ENCODE measurements at places on chromosomes 4 and X.

GRCh38 chr4:17613761-17614415 is 553 bp upstream of the MED28 start:
- no peak for DNase-seq

GRCh38 chrX:117959045-117959444 is 157.6 kb downstream of the KLHL13 start:
- no peak for DNase-seq

DNA sequence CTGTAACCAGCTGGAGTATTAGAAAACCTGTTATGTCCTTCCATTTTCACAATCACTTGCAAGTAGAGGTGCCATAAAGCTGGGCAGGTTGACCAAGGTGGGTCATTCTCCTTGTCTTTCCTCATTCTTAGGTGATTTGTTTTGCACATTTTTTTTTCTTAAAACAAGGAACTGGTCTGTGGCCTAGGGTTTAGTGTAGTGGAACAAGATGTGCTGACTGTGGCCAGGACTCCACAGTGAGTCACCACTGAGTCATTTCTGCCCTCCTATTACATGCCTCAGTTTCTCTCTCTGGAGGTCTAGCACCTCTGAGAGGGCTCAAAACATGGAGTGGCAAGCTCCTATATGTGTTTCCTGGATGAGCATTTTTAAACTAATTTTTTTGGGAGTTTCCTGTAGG is 355.9 kb downstream of the GPM6A start:
- DNase-seq = no peak

GRCh38 chr4:152115118-152115517 is 354.3 kb upstream of the GATB start:
- no peak for DNase-seq

DNA sequence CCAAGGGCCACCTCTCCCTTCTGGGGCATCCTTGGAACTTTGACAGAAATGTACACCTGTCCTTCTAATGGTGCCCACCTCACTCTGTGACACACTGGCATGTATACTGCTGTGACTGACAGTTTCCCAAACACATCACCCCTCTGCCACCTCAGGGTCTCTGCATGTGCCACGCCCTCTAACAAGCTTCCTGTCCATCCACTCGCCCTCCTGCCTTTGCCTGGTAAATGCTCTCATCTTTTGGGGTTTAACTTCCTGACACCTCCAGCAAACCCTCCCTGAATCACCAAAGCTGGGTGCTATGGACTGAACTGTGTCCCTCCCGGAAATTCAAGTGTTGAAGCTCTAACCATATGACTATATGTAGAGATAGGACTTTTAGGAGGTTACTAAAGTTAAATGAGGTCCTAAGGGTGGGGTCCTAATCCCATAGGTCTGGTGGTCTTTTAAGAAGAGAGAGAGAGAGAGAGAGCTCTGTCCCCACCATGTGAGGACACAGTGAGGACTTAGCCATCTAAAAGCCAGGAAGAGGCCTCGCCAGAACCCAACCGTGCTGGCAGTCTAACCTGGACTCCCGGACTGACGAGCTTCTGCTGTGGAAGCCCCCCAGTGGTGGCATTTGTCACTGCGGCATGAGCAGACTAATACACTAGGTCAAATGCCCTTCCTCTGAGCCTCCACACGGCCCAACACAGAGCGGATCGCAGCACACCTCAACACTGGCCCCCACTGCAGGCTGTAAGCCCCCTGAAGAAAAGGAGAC is 95.6 kb downstream of the AFAP1 start:
- peak; percentile 36 for DNase-seq

DNA sequence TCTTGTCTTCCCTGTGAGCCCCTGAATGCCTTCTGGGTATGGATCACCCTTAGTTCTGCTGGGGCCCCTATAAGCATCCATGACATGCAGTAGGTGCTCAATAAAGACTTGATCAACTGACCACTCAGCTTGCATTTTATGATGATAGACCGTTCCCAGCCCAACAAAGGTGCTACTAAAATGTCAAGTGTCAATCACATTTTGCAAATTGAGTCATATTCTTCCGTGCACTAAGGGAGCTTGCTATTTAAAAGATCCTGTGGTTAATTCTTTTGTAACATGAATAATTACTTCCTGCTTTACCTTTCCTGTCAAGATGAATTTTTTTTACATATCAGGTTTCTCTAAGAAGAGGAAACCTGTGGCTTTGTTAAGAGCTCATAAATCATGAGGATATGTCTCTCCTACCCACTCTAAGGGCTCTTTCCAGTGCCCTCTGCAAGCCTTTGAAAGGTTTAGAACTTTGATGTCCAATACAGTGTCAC is 47.6 kb downstream of the SH3KBP1 start:
- no peak for DNase-seq

GRCh38 chr4:176782794-176783193 is 9.9 kb downstream of the VEGFC start:
- DNase-seq = no peak

- no peak for DNase-seq
Observed at GRCh38 chrX:125089761-125090445, 229.8 kb upstream of the TEX13C start.

GRCh38 chr4:83568062-83568461 is 32.2 kb downstream of the GPAT3 start:
- DNase-seq = no peak

DNA sequence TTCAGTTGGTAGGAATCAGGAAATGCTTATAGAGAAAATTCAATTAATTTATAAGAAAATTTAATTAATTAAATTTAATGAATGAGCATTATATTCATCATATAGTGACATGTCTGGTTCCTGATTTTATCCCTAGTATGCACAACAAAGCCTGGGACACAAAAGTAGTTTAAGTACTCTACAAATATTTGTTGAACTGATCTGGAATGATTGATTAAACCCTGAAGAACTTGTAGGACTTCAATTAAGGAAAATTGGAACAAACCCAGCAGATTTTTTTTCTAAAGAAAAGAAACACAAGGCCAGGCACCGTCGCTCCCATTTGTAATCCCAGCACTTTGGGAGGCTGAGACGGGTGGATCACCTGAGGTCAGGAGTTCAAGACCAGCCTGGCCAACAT is 4.5 kb upstream of the APELA start:
- no peak for DNase-seq

DNA sequence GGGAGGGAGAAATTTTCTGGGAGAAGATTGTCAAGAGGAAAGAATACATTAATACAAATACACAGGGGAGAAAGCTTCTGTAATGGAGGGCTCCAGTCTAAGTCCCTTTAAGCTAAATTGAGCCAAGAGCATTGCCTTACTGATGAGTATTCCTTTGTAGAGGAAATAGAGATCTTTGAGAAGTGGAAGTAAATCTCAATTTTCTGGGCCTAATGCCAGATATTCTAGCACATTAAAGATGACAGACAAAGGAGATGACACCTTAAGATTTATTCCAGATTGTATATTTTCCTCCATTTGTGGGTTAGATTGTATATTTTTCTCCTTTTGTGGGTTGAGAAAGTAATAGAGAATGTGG is 28.5 kb upstream of the SMAD1 start:
- no peak for DNase-seq

GRCh38 chr4:76179398-76180318 is 31.5 kb upstream of the NUP54 start:
- DNase-seq = peak; percentile 51

DNA sequence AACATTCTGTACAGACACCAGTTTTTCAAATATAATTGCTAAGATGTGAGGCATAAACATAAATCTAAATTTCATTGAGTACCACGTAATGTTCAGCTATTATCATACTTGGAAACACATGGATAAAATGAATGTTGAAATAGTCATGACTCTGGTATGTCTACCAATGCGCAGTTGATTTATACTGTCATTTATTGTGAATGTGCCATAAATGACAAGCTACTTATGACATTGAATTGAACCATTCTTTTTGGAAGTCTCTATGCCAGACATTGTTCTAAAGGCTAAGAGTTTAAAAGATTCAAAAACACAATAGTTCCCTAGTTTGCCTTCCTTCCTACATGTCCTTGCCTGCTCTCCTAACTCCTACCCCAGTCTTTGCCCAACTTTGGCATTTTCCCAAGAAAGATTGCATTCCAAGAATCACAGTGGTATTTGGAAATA is 96.6 kb upstream of the DMD start:
- no peak for DNase-seq

DNA sequence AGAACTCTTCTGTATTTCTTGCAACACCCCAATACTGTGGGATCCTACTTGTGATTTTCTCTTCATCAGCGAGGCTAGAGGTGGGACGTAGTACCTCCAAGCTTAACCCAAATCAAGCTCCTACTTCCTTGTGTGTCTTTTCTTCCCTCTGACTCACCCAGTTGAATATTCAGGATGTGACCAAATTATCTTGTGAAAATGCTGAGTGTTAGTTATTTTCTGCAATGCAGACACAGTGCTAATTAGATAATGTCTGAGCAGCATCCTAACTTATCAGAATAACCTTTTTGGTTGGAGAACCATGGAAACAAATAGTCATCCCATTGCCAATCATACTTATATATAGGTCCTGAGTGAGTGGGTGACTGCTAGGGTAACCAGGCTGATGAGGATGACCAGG is 2.4 kb downstream of the MEPE start:
- no peak for DNase-seq

- DNase-seq = no peak
Observed at GRCh38 chrX:48910926-48911411, 477 bp downstream of the SLC35A2 start.

GRCh38 chr4:3299122-3299975 is 6.5 kb downstream of the RGS12 start:
- DNase-seq = no peak

- DNase-seq = no peak
Observed at GRCh38 chr4:140996766-140997165, 136.5 kb downstream of the RNF150 start.

GRCh38 chr4:179762840-179763239 is 2320.6 kb upstream of the AGA start:
- DNase-seq = no peak

DNA sequence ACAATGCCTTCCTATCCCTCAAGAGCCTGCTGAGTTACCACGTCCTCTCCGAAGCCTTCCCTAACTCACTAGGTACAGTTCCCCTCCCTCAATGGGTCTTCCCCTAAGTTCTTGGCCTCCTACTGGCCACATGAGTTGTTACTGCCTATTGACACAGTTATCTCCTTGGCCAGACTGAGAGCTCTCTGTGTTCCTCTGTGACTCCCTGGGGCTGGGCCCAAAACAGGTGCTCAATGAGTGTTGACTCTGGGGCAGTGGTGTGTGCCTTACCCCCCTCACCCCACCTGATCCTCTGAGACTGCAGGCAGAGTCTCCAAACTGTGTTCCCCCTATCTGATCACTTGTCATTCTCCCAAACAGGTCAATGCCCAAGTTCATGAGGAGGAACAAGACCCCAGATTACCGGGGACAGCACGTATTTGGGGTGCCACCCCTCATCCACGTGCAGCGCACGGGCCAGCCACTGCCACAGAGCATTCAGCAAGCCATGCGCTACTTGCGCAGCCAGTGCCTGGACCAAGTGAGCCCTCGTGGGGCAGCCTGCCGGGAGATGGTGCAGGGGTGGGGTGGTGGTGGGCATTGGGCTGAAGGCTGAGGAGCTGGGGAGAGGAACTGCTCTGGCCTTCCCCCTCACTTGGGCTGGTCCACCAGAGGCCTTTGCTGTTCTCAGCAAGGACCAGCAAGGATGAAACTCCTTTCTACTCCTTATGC is 72.6 kb downstream of the STARD8 start:
- DNase-seq = no peak

GRCh38 chr4:77785669-77786068 is 33.5 kb downstream of the CNOT6L start:
- DNase-seq = no peak

- DNase-seq = no peak
Observed at GRCh38 chr4:117900832-117901231, 133.5 kb upstream of the NDST3 start.

- no peak for DNase-seq
Observed at GRCh38 chrX:39398215-39398962, 597.1 kb downstream of the MID1IP1 start.

- DNase-seq = no peak
Observed at GRCh38 chr4:58435871-58436270, 1325.7 kb upstream of the IGFBP7 start.

DNA sequence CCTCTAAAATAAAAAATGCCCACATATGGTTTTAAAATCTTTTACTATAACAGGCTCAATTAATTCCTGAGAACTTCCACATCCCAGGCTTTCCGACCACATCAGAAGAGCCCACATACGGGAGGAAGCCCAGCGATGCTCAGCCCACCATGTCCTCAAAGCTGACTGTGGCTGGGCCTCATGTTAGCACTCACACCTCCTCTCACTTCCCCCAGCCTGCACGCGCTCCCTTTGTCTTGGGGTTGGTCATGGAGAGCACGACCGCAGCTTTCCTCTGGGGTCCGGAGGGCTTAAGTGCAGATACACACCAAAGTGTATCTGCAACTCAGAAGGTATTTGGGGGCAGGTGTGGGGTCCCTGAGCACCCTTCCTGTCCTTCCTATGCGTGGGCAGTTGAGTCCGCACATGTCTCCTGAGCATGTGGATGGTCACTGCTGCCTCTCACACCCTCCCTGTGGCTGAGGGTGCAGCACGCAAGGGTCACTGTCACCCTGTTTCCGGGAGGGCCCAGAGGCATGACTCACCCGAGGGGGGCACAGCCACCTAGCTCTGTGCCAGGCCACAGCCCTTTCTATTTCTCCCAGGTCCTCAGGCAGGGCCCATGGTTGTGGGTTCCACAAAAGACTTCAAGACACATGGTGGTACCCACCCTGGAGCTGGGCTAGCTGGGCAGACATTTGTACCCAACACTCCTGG is 21.2 kb downstream of the WDR1 start:
- DNase-seq = peak; percentile 20

GRCh38 chr4:96827086-96827485 is 987.2 kb downstream of the PDHA2 start:
- DNase-seq = no peak

DNA sequence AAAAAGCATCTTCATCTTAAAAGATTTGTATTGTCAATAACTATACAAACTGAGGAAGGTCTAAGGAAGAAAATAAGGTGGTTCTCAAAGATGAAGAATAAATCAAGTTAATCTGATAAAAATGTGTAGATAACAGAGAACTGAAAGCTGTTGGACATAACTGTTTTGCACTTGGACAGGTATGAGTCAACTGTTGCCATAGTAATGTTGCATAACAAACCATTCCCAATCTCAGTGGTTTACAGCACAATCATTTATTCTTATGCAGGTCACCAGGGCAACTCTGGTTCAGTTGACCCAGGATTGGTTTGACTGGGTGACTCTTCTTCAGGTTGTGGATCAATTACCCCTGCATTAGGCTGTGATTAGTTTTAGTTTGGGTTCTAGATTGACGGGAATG is 2197.7 kb downstream of the ARAP2 start:
- DNase-seq = no peak

DNA sequence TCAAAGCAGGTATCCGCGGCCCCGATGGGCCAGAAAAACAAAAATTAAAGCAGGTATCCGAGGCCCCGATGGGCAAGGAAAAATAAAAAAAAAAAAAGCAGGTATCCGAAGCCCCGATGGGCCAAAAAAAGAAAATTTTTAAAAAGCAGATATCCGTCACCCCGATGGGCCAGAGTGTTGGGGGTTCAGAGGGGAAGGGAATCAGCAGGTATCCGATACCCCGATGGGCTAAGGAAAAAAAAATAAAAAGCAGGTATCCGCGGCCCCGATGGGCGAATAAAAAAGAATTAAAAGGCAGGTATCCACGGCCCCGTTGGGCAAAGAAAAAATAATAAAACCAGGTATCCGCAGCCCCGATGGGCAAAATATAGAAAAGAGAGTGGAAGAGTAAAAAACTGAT is 289.0 kb downstream of the CHIC1 start:
- DNase-seq = no peak

- no peak for DNase-seq
Observed at GRCh38 chr4:107890779-107891178, 40.6 kb upstream of the CYP2U1 start.

- DNase-seq = no peak
Observed at GRCh38 chrX:3527811-3528210, 181.4 kb upstream of the MXRA5 start.

Data from stimulated activated CD8-positive, alpha-beta memory T cell treated with anti-CD3 and anti-CD28 coated beads, Interleukin-12 subunit alpha, Interleukin-12 subunit beta, amount 100 ng/mL, for 4 hours (primary cell).